Right renal pelvis (tissue), 4 donors: ENCODE measurements at places on chromosomes 2 and 18.

DNA sequence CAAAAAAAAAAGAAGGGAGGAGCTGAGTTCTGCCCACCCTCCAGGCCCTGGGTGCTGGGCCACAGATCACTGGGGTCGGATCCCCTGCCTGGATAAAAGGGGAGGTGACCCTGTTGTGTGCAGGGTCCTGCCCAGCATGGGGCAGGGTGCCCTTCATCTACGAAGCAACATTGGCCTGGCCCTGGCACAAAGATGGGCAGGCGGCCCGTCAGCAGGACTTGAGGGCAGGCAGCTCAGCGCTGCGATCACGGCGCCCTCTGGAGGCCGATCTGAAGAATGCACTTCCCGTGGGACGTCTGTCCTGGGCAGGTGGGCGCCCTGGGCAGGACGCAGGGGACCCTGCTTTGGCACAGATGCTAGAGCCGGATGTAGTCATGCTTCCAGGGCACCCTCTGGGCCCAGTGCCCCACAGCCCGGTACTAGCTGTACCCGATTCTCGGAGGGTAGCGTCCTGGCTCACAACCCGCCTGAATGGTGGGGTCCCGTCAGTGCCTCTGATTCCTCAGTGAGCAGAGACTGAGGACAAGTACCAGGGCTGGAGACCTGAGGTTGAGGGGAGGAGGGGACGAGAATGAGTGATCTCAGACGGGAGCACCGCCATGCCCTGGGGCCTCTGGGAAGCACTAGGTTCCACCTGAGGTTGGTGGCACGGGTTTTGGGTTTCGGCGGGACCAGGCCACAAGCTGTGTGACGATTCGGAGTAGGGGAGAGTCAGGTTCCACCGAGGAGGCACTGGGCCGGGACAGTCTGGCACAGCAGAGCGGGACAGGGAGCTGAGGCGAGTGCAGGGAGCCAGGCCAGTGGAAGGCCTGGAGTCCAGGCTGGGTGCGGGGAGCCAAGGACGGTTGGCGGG is 18.0 kb downstream of the ARID5A start:
- no peak for DNase-seq

DNA sequence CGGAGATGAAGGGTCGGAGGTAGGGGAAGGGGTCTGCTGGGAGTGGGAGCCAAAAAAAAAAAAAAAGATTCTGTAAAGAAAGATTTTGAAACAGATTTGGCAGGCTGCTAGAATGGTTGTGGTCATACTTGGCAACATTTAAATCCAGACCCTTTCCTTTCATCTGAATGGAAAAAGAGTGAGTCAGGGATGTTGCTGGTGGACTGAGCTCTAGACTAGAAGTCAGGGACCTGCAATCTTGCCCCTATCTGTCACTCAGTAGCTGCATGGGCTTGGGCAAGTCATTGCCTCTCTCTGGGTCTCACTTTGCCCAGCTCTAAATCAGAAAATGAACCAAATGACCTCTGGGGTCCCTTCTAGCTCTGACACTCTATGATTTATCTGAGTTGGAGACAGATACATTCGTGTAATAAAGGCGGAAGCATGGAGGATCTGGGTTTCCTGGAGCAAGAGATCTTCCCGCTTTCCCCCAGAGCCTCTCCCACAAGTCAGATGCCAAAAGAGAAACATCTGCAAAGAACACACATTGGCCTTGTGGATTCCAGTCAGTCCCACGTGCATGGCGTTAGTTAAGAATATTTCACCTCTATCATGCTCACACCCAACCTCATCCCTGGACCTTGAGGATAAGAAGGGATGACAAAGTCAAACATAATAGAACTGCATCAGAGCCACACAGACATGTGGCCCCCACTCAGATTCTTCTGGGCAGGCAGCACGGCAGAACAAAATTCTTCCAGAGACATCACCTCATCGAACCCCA is 58.5 kb downstream of the ADD2 start:
- DNase-seq: no peak

DNA sequence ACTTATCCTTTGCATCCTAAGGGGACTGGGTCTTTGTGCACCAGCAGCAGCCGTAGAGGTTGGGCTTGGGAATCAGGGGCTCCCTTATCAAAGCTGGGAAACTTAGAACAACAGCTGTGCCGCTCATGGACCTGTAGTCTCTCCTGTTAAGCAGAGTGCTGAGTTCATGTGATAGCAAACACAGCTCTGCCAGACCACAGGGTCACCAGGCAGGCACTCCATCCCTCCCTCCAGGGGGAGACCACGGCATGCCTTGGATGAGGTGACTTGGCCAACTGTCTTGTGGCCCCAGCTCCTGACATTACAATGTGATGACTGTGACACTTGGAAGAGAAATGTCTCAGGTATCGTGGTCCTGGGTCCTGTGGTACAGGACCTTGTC is 60.0 kb downstream of the DGKD start:
- no peak for DNase-seq

- DNase-seq: peak; percentile 1
Measured at GRCh38 chr18:53018791-53019190, 678.8 kb downstream of the DCC start.

DNA sequence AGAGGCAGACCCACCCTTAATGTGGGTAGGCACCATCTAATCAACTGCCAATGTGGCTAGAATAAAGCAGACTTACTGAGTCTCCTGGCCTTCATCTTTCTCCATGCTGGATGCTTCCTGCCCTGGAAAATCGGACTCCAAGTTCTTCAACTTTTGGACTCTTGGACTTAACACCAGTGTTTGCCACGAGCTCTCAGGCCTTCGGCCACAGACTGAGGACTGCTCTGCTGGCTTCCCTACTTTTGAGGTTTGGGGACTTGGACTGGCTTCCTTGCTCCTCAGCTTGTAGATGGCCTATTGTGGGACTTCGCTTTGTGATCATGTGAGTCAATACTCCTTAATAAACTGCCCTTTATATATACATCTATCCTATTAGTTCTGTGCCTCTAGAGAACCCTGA is 21.9 kb downstream of the ST8SIA5 start:
- no peak for DNase-seq

- no peak for DNase-seq
Measured at GRCh38 chr2:72146347-72147302, 1.0 kb downstream of the CYP26B1 start.

- no peak for DNase-seq
Measured at GRCh38 chr2:171405546-171405945, 28.2 kb downstream of the METTL8 start.

DNA sequence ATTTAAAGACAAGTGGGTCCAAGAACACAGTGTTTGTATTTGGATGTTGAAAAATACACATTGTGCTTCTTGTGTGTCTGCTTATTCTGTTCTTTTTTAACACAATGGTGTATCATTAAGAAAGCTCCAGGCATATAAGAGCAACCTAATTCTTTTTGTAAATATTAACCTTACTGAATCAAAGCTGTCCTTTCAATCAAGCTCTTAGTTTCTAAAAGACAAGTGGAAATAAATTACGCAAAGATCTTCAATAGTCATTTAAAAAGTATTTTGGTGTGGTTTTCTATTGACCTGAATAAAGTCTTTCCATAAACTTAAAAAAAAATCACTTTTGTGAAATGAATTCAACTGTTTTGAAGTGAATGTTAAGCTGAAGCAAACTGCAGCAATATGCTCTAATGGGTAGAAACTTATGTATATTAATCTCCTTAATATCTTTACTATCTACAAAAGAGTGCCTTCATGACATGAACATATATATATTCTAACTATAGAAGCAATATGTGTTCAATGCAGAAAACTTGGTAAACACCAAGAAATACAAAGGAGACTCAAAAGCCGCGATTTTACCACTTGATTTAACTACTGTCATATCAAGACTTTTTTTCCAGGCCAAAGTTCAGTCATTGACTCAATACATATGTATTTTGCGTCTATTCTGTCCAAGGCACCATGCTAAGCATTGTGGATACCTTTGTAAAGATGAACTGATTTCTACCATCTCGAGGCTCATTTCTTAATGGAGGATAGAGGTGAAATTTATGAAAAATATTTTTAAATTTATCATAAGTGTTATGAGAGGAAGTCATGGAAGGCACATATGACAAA is 97.7 kb downstream of the ARHGAP15 start:
- DNase-seq: no peak

- DNase-seq: no peak
Measured at GRCh38 chr2:142673836-142674235, 203.6 kb upstream of the KYNU start.

- DNase-seq: no peak
Measured at GRCh38 chr2:63741884-63742579, 99.7 kb upstream of the UGP2 start.

- no peak for DNase-seq
Measured at GRCh38 chr2:161870401-161870930, 203.5 kb downstream of the DPP4 start.

DNA sequence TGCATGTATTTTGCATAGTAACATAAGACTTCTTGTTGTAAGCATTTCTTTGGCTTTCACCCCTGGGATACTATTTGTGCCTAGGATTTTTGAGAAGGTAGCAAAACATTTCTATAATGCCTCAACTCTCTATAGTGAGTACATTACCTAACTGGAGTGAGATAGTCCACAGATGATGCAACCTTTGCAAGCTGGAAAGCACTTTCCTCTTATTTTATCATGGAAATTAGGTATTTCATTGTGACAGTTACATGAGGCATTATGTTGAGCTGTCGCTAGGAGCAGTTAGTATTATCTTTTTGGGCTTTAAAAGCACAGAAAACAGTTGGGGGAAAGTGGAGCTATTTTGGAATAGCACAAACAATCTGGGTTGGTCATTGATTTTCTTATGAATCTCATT is 786.2 kb downstream of the DCC start:
- DNase-seq: no peak

GRCh38 chr18:62987055-62987830 is 271.9 kb downstream of the PHLPP1 start:
- DNase-seq: no peak

GRCh38 chr2:44060990-44061389 is 65.2 kb upstream of the LRPPRC start:
- DNase-seq: no peak

DNA sequence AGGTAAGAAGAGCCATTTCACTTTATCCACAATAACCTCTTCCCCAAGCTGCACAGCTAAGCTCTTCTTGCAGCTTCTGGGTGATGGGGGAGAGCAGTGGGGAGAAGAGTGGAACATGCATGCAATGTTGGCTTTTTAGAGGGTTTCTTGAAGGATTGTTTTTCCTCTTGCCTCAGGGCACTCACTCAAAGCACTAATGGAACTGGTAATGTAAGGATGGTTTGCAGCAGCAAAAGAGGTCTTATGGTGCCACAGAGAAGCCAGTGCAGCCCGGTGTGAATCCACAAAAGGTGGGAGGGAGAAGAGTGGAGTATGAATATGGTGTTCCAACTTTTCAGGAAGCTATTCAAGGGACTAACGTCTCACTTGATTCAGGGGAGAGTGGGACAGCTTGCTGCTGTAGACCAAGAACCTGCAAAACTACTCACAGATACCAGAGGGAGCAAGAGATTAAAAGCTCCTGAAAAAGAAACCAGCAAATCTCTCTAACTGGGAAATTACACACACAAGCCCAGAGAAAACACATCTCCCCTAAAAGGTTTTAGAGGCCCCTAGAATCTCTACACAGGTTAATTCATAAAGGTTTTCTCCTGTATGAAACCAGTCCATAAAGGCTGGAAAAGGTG is 116.4 kb downstream of the CHN1 start:
- no peak for DNase-seq

DNA sequence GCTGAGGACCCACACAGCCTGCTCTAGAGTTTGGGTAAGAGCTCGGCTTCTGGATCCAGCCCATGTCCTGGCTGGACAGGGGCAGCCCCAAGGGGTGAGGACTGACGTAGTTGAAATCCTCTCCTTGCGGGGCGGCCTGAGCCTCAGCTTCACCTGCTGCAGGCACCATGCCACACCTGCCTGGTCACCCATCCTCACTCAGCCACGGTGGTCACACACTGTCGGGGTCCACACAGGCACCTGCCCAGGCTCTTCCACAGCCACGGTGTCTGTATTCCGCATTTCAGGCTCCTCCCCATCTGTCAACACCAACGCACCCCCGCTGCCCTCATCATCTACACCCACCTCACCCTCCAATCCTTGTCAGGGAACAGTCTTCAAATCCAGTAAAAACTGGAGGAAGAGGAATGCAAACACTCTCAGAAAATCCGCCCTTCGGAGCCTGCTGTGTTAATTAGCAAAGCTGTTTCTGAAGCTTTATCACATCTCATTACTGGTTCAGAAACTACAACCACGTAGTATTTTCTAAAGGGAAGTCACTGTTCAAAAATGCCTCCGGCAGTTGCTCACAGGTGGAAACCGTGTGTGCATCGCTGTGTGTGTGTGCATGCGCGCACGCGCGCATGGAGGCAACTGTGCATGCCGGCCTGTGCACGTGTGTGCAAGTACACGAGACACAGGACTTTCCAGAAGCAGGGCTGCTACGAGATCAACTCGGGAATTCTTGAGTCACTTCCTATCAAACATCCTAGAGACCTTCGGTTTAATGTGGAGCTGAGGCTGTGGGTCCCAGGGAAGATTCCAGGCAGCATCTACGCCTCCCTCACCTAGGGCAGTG is 38.2 kb downstream of the SLC66A2 start:
- DNase-seq: no peak

GRCh38 chr2:43473767-43474166 is 122.1 kb downstream of the THADA start:
- DNase-seq: no peak

DNA sequence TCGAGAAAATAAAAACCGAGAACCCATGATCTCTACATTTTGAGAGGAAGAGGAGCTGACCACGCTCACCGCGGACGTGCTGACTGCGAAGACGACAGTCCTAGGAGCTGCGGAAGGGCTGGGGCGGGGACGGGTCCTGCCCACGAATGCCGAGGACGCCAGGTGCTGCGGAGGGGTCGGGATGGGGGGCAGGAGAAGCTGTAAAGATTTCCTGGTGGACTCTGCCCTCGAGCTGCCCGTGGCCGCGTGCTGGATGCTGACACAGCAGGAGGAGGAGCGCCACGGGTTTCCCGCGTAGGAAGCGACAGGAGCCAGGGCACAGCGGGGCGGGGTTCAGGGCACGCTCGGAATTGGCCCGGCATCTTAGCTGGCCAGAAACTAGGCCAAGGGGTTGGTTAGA is 22.2 kb downstream of the ZSCAN30 start:
- no peak for DNase-seq

- DNase-seq: no peak
Measured at GRCh38 chr18:38616306-38616705, 1050.7 kb upstream of the CELF4 start.

- DNase-seq: peak; percentile 39
Measured at GRCh38 chr2:148013876-148014275, 6.7 kb downstream of the ORC4 start.

DNA sequence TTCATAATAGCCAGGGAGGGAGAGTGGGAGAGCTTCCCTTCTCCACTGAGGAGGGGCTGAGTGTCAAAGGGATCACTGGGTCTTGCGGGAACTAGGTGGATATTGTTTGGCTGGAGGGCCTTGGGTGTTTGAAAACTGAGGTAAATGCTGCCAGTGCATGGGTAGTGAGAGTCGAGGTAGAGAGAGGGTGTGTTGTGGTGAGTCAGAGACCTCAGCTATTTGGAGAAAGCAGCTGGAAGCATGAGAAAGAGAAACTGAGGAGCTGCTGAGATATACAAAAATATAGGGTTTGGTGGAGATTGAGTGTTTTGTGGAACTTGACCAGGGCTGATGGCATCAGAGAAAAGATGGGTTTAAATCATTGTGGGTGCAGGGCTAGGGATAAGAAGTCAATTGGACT is 127.0 kb upstream of the CCDC195 start:
- no peak for DNase-seq

GRCh38 chr2:207930747-207931146 is 94.6 kb downstream of the PLEKHM3 start:
- peak; percentile 68 for DNase-seq
